Mammary epithelial cell (primary cell): ENCODE measurements at places on chromosomes 12 and 14. TPM values are rescaled to one million over a fixed set of nuclear protein-coding genes. Genes with fewer than 3 reads are reported as not detected.

- peak; percentile 58 for DNase-seq
Observed at GRCh38 chr12:108560321-108560721, 652 bp downstream of the SART3 start.

DNA sequence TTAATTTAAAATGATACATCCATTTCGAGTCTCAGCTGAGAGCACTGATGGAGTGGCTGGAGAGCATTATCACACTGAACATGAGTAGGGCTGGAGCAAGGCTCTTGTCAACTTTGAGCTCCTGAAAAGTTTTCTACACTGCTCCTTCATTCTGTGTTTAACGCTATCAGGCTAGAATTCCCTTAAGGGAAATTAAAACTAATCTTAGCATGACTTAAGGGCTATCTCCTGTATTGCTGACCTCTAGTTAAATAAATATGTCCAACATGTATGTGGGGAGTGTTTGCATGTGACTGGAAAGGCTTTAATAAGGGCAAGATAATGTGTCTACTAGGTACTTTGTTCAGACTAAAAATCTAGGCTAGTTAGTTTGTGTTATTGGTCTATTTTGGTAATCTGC lies 116.7 kb upstream of the CAND1 start:
- no peak for DNase-seq

GRCh38 chr12:71752891-71753290 lies 1.8 kb upstream of the RAB21 start:
- no peak for DNase-seq

- DNase-seq: no peak
Observed at GRCh38 chr12:93818488-93819049, 141.4 kb downstream of the CRADD start.

GRCh38 chr12:113955109-113955970 lies 10.8 kb downstream of the RBM19 start:
- peak; percentile 16 for DNase-seq

- no peak for DNase-seq
Observed at GRCh38 chr14:22505697-22506377, 83.2 kb downstream of the DAD1 start.

GRCh38 chr12:124302807-124303578 lies 8.1 kb downstream of the RFLNA start:
- DNase-seq: no peak

DNA sequence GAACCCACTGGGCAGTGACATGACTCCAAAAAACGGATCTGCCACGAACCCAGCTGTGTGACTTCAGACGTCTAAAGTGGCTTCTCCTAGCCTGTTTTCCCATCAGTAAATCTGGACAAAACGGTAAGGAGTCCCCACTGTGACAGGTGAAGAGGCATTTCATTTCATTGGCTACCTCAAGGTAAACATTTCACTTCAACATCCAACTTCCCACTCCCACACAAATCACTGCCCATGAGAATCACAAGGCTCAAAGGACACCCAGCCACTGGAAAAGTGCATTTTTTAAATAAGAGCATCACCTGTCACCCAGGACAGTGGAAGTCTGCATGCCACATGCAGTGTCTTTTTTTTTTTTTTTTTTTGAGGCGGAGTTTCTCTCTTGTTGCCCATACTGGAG lies 27.9 kb downstream of the HSP90AA1 start:
- DNase-seq: no peak

GRCh38 chr14:92937051-92937937 lies 14.3 kb downstream of the CHGA start:
- peak; percentile 57 for DNase-seq

DNA sequence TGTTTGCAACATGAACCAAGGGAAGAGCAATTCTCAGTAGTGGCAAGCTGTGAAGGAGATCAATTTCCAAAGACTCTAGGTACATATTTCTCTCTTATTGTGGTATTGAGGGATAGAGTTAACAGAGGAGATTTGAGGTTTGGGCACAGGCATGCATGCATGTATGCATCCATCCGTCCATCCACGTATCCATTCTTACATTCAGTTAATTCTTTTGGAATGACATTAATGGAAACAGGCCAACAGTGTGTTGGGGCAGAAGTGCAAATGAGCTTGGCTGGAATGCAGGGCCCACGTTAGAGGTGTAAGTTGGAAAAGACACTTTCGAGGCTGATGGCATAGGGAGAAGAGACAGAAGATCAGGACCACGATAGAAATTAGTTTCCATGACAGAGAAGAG lies 216.9 kb upstream of the PELI2 start:
- no peak for DNase-seq

DNA sequence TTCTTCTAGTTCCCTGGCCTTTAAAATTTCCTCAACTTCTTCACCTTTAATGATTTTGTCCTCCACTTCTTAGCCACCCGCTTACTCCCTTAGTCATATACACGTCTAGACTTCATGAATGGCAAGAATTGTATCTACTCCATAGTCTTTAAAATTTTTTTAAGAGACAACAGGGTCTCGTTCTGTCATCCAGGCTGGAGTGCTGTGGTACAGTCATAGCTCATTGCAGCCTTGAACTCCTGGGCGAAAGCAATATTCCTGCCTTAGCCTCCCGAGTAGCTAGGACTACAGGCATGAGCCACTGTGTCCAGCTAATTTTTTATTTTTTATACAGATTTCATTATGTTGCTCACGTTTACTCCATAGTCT lies 47.9 kb downstream of the BBS10 start:
- DNase-seq: no peak

- DNase-seq: peak; percentile 77
Observed at GRCh38 chr12:53098354-53098981, 1.0 kb downstream of the IGFBP6 start.

GRCh38 chr14:90005441-90005840 lies 49.7 kb downstream of the TDP1 start:
- DNase-seq: no peak

- DNase-seq: no peak
Observed at GRCh38 chr12:130799051-130799450, 40.0 kb downstream of the STX2 start.

- DNase-seq: no peak
Observed at GRCh38 chr14:105941226-105942166, 415.1 kb downstream of the TMEM121 start.

DNA sequence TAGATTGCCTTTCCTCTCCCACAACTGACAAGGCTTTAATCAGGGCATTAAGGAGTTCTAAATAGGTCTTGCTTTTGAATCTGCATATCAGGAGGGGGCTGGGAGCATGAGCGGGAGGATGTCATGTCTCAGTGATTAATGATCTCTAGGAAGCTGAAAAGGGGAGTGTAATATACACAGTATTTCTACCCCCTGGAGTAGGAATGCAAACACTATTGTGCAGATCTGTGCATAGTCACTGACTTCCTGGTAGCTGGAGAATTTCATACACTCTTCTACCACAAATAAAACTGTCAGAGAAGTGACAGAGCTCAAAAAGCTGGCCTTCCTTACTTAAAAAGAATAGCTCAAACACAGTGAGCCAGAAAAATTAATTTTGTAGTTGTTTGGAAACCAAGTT lies 65.8 kb downstream of the RIC8B start:
- no peak for DNase-seq

DNA sequence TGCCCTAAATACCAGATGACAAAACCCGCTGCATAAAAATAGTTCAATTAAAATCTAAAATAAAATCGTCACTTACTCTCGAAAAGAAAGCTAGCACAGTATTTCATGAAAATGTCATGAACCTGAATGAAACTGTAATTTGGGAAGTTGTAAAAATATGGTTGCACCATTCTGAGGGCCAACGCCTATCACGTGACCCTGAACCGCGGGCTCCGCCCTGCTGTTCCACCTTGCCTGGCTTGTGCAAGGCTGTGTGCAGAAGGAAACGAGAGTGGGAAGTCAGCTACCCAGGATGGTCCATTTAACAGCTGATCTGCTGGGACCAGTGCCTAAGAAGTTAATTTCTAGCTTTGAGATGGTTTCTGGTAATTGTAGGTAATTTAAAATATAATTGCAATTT lies 91.7 kb upstream of the BMP4 start:
- DNase-seq: no peak

DNA sequence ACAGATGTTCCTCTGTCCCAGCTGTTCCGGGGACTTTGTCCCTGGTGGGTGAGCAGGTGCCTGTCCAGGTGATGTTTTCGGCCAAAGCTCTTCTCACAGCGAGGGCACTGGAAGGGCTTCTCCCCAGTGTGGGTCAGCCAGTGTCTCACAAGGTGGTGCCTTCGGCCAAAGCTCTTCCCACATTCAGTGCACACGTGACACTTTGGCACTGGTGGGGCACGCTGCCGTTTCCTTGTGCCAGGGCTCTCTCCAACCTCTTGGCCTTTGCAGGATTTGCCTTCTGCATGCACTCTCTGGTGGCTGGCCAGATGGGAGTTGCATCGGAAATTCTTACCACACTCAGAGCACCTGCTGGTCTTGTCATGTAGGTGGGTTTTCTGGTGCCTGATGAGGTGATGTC lies 7.7 kb downstream of the ZNF641 start:
- no peak for DNase-seq

- no peak for DNase-seq
Observed at GRCh38 chr12:64147875-64148274, 74.2 kb downstream of the KICS2 start.

GRCh38 chr14:95061317-95062093 lies 95.8 kb downstream of the DICER1 start:
- DNase-seq: no peak

DNA sequence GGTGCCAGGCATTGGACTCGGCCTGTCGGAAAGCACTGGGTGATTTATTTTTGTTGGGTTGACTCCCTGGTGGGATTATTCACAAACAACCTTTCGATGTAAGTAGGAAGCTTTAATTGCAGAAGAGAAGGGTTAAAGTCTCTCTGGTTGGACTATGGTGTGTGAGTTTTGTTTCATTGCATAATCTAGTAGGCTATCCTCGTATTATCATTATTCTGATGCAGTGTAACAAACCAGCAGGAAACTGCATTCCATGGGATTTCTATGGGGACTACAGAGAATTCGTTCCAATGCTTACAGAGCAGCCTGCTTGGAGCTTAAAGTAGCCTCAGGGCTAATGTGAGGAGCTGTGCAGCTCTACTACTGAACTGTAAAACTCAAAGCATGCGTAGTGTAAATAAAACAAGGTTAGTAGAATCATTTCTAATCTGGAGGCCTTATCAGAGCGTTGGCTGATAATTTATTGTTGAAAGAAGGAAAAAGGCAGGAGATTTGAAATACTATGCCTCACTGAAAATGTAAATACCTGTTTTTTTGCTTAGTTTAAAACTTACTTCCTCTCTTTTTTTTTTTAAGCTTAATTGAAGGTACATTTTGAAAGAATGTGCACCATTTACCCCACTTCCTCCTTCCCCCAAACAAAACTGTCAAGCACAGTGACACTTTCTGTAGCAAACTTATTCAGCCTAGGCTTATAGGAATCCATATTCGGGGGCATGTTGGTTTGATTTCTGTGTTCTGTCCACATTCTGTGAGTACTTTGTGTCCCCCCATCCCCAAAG lies 226.7 kb downstream of the NPAS3 start:
- DNase-seq: no peak

GRCh38 chr14:75088566-75089373 lies 19.3 kb downstream of the ZC2HC1C start:
- DNase-seq: peak; percentile 52

Gene ADAMTS20
- not detected for total RNA-seq

Gene TIMM9
- total RNA-seq: 50.8 and 58.9 TPM in 2 replicates

Gene LYSET
- 10.5 TPM for total RNA-seq

Gene PMCH
- total RNA-seq: not detected
